Activated CD4-positive, alpha-beta T cell treated with anti-CD3 and anti-CD28 coated beads, Interleukin-2, amount 50 U/mL, for 24 hours (primary cell): ENCODE measurements at places on chromosomes 3 and 15.

DNA sequence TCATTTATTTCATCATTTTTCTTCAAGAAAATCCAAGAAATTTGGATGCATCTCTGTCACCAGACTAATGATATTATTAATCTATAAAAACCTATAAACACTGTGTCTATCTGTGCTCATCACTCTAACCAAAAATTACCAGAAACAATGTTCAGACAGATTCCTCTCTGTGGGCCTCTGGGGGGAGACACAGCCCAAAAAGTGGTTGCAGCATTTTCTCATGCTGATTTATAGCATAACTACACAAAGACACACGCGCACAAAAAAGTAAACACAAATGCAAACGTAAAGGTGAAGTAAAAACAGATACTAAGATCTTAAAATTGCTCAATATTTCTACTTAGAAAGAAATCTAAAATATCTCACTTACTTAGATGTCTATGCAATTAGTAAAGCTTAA, 976.0 kb downstream of the GBE1 start:
- DNase-seq: no peak

GRCh38 chr3:10998542-10998941, 6.0 kb downstream of the SLC6A1 start:
- DNase-seq: no peak

- DNase-seq: no peak
These were observed 9.4 kb downstream of the TBC1D23 start for GRCh38 chr3:100270215-100270583.

DNA sequence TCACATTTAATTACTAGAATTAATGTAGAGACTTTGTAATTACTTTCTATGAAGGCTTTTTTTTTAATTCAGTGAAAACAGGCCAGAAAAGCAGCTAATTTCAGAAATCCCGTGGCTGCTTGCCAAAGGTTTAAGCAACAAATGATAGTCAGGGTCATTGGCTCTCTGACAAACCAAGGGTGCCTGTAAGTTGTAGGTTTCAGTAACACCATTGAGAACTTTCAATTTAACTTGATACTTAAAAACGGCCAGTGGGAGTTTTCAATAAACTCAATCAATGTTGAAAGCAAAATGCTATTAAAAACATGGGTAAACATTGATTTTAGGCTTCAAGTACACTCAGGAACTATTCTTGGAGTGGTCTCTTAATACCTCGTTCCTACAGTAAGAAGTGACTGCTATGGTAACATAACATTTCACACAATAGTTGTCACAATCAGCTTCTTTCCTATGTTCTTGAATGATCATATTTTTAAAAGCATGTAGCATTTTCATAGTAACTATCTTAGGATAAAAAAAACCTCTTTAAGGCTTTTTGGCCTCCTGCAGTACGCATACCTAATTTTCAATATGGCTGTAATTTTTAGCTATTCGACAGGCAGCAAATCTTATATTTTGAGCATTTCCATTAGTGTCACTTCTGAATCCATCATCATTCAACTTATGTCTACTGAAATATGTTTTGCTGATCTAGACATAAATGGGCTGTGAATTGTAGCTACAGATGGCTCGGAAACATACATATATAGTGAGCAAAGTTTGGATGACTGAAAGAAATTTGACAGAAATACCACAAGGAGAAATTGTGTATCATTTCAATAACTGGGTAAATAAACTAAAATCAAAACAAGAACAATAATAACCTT, 592.1 kb upstream of the GBE1 start:
- DNase-seq: no peak
